Sigmoid colon (tissue), 7 donors: ENCODE measurements at places on chromosomes 5 and 9. TPM values are rescaled to one million over a fixed set of nuclear protein-coding genes. Genes with fewer than 3 reads are reported as not detected.

PHYHD1 gene
- total RNA-seq = 30.5 TPM

WNK2 gene
- 20.0 TPM for total RNA-seq

MAPK9 gene
- 45.7 TPM for total RNA-seq

PCDHB3 gene
- total RNA-seq = 1.7 TPM

DNA sequence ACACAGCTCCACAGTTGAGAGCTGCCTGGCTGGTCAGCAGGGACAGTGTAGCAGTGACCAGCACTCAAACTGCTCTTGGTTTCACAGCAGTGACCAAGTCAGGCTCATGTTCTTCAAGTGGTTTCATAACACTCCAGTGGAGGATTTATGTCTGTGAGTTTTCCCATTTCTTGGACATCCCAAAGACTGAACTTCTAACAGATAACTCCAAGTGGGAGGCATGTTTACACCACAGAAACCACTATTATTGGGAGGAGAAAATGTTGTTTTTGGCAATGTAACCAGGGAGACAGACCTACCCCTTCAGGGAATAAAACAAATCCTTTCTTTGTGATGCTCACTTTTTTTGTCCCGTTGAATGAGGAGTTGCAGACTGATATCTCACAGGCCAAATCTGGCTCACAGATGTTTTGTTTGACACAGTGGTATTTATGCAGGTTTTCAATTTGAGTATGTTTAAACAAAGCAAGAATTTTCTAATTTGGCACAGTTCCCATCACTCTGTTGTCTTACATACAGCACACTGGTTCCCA lies 141.5 kb downstream of the RMI1 start:
- no peak for DNase-seq

DNA sequence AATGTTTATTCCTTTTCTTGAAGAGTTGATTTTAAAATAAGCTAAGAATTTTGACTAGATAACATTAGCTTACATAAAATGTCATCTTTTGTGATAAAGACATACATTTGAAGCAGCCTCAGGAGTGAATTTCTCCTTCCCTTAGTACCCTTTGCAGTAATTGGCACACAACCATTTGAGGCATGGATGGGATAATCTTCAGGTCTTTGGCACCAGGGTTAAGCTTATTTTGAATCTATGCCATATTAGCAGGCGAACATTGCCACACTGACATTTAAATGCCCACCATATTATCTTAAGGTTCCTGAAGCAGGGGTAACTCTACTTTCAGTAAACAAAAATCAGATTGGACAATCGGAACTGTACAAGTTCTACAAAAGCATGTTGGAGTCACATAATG lies 126.0 kb downstream of the NR3C1 start:
- no peak for DNase-seq

DNA sequence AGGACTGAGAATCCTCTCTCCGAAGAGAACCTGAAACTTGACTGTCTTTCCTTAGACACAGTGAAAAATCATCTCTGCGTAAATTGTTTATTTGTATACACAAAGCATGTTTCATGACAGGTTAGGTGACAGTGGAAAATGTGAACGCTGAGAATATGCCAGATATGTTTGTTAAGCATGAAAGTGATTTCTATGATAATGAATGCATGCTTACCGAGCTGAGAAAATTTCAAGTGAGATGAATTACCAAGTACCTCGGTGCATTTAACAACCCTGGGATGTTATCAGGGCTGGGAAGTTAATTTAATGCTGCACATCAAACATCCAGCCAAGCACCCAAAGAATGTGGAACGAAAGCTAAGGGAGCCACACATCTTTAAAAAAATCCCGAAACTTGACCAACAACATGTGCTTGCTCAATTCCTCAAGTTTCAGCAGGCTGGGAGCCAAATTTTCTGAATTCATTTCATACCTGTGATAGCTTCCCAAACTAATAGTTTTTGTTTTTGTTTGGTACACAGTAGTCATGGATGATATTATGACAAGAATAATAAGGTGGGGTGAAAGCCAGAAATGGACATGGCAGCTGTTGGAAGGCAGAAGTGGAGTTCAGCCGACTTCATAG lies 336.9 kb downstream of the ARHGEF28 start:
- no peak for DNase-seq

DNA sequence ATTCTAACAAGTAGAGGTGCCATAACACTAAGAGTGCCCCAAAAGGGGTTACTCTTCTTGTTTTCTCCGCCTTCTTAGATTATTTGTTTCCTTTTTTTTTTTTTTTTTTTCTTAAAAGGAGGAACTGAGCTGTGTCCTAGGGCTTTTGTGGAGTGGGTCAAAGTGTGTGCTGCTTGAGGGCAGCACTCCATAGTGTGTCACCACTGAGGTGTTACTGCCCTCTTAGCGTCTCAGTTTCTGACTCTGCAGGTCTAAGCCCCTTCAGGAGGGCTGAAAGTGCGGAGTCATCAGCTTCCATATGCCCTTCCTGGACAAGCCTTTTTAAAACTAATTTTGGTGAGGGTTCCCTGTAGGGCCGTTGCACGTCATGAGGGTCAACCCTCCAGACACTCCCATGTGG lies 12.6 kb upstream of the NANS start:
- DNase-seq = no peak

DNA sequence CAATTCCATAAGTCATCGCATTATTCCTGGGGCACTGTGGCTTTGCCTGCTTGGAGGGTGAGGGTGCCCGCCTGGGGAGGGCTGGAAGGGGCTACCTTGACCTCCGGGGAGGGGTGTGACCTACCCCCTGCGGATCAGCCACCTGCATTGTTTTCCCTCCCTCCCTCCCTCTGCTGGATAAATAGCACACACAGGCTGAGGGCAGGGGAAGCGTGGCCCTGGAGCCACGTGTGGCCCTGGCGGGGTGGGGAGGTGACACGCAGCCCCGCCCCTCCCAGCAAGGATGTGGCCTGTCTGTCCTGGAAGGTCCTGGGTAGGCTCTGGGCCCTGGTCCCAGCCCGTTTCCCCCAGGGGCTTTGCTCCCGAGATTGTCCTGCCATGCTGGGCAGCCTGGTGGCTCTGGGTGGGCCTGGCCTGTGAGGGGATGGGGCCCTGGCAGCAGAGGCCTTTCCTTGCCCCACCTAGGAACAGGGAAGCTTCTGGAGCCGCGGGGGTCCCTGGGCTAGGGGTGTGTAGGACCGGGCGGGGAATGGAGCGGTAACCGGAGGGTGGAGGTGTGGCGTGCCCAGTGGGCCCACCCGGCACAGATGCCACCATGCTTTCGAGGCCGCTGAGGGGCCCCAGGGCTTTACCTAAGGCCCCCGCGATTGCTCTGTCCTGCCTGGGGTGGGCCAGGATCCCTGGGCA lies 33.4 kb downstream of the RXRA start:
- no peak for DNase-seq

- no peak for DNase-seq
Measured at GRCh38 chr9:365436-365835, 150.8 kb downstream of the DOCK8 start.

DNA sequence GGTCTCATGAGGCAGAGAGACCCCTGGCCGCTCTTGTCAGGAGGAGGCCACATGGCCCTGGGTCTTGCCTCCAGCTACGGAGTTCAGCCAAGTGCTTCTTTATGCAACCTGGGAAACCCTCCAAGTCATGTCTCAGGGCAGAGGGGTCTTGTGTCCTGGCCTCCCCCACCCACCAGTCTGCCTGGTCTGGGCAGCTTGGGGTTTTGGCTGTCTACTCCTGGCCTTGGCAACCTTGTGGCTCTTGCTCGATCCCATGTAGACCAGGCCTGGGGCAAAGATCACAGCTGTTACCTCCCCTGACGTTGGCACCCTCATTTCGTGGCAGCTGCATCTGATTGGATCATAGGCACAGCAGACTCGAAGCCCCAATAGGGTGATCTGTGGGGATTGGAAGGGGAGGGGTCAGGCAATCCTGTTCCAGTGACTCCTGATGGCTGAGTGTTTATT lies 28.4 kb downstream of the JADE2 start:
- DNase-seq = no peak

- DNase-seq = no peak
Measured at GRCh38 chr9:94014066-94014654, 59.0 kb upstream of the BARX1 start.

DNA sequence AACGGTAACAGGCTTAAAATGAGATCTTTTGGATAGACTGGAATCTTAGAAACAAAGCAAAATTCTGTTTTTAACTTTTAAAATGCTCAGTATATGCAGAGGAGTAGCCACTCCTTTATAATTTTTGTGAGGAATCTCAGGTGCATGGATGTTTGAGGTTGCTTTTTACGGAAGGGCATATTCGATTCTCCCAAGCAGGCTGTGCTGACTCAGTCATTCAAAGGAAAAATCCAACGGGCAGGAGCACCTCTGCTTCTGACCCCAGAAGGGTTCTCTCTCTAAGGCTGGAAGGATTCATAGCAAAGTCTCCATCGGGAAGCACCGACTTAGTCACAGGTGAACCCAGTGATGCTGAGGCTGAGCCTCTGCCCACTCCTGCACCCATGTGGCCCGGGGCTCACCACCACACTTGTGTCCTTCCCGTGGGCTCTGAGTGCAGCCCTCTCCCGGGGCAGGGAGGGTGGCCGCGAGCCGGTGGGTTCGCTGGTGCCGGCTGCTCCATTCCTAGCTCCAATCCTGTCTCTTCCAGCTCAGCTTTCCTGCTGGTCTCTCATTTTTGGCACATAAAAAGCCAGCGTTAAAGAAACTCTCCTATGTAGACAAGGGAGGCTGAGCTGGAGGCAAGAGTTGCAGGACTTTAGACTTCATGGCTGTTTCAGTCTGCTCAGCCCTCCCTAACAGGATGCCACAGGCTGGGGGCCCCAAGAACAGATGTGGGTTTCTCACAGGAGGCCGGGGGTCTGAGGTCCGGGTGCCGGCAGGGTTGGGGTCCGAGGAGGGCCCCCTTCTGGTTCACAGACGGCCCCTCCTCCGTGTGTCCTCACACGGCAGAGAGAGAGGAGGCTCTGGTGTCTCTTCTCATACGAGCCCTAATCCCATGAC lies 135.6 kb upstream of the LPCAT1 start:
- no peak for DNase-seq
